ENCODE measurements at places on chromosomes 7 and 10.
A peak's percentile ranks its signal among the peaks of the same experiment; 100 is the strongest.

DNA sequence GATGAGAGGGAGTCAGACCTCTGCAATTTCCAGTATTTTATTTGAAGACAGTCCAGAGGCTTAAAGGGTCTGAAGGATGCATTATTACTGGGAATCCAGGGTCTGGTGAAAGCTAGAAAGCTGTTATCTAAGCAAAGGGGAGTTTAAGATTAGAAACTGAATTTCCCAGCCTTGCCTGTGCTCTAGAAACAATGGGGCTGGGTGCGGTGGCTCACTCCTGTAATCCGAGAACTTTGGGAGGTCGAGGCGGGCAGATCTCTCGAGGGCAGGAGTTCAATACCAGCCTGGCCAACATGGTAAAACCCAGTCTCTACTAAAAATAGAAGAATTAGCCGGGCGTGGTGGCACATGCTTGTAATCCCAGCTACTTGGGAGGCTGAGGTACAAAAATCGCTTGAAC, 71.5 kb upstream of the ANLN start:
- no peak for DNase-seq

- peak; percentile 97 for DNase-seq
Observed at GRCh38 chr10:72334825-72335393, 19.8 kb downstream of the DNAJB12 start.

DNA sequence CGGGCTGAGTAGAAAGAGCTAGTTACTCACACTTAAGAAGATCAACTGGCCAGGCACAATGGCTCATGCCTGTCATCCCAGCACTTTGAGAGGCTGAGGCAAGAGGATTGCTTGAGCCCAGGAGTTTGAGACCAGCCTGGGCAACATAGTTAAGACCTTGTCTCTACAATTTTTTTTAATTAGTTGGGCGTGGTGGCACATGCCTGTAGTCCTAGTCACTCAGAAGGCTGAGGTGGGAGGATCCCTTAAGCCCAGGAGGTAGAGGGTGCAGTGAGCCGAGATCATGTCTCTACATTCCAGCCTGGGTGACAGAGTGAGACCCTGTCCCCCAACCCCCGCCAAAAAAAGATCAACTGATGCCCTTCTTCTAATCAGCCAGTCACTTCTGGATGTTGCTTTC, 74.6 kb upstream of the ATP6V0A4 start:
- no peak for DNase-seq

- no peak for DNase-seq
Observed at GRCh38 chr7:39733881-39734632, 110.7 kb downstream of the RALA start.

DNA sequence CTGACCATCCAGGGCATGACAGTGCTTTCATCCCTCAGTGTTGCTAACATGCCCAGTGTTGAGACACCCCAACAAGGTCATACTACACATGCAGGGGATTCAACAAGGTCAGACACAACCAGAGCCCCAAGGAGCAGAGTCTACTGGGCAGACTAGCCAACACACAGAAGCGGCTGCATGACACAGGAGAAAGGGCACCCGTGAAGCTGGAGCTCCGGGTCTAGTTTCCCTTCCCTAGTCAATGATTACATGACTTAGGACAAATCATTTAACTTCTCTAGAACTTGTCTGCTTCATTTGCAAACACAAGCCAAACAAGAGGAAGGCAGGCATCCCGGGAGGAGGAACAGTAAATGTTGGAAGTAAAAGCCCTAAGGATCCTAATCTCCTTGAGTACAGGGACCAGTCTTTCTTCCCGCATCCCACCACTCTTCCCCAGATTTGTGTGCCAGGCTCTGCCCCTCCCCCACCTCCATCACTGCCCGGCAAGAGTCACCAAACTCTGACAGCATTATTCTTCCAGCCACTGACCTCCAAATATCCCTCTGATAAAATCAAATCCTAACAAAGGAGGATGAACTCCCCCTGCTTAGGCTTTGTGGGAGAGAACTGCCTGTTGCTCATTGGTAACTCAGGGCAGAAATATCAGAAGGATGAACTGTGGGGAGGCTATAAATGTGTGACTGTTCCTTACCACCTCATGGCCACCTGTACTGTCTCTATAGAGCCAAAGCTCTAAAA, 104.3 kb downstream of the KCNMA1 start:
- DNase-seq: no peak

GRCh38 chr7:28381466-28381865, 30.9 kb upstream of the CREB5 start:
- no peak for DNase-seq

GRCh38 chr7:108347616-108348015, 108.6 kb downstream of the NRCAM start:
- no peak for DNase-seq

- DNase-seq: no peak
Observed at GRCh38 chr10:71631007-71631861, 88.3 kb downstream of the C10orf105 start.

DNA sequence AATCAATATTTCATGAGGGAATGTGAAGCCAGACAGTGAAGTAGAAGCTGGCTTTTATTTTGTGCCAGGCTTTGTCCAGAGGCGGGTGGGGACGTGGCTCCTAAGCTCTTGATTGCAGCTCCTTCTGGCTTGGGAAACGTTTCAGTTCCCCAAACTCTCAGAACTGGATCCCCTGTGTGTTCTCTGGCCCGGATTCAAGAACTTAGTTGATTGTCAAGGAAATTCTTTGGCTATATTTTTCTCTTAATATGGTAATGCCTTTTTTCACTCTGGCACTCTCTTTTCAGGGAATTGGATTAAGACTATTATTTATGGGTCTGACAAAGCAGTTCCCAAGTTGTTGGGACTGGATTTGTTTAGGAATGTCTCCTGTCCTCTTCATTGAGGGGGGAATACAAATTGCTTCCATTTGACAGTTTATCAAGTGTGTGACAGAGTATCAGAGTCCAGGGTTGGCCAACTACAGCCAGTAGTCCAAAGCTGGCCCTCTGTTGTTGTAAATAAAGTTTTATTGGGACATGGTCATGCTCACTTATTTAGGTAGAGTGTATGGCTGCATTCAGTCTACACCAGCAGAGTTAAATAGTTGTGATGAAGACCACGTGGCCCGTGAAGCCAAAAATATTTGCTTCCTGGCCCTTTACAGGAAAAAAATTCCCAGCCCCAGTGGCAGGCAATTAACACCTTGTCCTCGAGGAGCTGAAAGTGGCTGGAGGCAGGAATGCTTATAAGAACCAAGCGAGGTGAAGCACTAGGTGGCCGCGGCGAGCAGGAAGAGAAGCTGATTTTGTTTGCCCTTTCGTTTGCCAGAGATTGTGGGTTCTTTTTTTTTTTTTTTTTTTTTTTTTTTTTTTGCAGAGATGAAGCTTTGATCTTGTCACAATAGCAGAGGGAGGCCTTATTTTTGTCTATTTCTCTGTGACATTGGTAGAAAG, 34.3 kb downstream of the HTRA1 start:
- peak; percentile 31 for DNase-seq

- DNase-seq: no peak
Observed at GRCh38 chr7:73345538-73345937, 17.6 kb downstream of the FKBP6 start.

DNA sequence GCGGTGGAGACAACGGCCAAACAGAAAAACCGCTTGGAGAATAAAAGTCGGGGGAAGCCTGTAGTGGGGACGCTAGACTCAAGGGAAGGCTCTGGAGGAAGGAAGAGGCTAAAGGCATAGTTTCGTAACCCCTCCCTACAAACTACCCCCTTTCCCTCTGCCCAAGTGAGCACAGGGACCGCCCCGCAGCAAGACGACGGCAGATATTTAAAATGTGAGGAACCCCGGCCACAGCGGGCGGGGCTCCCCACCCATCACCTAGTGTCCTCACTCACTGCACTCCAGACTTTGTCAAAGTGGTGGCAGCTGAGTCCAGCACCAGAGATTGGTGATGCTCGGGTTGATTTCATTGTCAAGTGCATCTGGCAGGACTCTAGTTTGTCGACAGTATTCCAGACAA, 69.1 kb downstream of the PRKAG2 start:
- no peak for DNase-seq

GRCh38 chr10:103492655-103493261, 747 bp upstream of the NEURL1 start:
- DNase-seq: no peak

Measured in central memory CD4-positive, alpha-beta T cell (primary cell).